ENCODE measurements at places on chromosomes 12 and 14.

DNA sequence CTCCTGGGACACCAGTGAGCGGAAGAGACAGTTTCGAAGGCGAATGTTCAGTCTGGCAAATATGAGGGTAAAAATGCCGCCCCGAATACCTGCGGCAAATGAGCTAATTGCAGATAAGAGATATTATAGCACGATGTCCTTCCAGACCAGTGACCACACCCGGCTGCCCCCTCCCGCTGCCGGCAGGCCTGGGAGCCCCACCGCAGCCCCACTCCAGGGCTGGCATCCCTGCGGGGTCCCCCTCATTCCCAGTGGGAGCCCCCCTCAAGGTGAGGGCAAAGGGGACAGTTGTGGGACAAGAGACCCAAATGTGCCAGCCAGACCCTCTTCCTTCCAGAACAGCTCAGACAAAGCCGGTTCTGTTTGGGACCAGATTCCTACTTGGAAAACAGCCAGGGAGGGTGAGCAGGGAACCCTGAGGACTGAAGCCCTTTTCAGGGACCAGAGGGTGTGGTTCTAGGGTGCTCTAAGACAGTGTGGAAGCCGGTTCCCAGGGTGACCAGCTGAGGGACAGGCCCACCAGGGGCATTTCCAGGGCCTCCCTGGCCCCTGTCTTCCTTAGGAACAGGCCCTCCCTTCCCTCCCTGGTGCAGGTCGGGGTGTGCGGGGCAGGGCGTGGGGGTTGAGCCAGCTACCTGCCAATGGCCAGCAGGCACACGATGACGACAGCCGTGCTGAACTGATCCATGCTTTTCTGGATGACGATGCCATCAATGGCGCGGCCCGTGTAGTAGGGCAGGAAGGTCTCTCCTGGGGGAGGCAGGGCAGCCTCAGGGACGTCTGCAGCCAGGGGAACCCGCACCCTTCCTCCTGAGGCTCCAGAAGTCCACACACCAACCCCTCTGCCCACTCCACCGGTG lies 16.2 kb downstream of the ABCB9 start:
- DNase-seq, result no peak

DNA sequence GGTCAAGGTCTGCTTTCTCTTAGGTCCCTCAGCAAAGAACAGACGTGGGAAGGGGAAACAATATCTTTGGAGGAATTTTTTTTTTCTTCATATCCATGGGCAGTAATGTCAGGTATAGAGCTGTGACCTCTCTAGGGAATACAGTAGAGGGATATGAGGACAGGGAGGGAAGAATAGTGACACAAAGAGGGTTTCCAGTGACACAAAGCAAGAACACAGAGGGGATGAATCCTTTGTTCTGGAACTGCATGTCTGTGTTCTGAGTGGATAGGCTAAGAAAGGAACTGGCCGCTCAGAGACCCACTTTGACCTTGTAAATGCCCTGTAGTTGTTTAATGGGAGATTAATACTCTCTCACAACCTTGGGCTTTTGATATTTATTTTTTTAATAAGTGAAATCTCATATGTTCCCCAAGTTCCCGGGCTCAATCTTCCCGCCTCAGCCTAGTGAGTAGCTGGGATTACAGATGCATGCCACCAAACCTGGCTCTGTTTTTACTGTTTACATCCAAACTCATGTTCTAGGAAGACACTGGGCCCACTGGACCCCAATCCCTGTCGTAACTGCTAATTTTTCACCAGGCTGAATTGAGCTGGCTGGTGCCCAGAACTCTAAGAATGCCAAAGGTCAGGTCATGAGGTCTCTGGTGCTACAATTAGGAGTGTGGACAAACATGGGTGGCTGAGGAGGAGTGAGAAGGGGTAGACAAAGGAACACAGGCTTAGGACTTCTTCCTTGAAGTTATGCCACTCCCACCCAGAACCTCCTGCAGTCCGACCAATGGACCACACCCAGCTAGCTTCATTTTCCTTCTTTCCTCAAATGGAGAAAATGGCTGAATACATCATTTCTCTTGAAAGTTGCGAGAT lies 9.1 kb upstream of the PLEKHH1 start:
- DNase-seq, result no peak

DNA sequence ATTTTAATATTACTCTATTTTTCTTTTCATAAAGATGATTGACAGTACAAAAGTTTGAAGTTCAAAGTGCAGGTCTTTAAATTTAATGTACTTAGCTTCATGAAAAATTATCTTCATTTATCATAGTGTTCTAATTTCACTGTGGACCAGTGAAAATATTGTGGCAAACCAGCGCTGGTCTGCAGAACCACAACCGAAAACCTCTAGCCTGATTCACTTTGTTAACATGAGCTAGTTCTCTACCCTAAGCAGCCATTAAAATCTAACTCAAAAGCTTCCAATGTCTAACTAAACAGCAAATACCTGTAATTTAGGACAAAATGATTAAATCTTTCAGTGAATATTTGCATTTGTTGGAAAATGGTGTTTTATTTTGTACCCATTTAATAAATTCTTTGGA lies 161.1 kb upstream of the TMTC2 start:
- DNase-seq, result no peak

- DNase-seq, result peak; percentile 64
Measured at GRCh38 chr12:112303004-112303403, 79.2 kb downstream of the HECTD4 start.

DNA sequence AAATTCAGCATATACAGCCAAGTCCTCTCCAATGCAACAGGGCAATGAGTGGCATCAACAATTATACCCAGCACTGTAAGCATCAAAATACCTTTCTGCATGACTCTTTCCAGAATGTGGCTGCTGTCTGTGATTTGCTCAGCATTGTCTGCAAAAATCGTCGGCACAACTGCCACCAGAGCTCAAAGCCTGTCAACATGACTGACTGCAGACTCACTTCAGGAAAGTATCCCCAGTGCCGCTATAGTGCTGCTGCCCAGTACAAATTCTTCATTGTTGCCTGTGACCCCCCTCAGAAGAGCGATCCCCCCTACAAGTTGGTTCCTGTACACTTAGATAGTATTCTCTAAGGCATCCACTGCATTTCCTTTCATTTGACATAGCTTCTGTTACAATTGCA lies 735 bp downstream of the RNASE6 start:
- peak; percentile 8 for DNase-seq

DNA sequence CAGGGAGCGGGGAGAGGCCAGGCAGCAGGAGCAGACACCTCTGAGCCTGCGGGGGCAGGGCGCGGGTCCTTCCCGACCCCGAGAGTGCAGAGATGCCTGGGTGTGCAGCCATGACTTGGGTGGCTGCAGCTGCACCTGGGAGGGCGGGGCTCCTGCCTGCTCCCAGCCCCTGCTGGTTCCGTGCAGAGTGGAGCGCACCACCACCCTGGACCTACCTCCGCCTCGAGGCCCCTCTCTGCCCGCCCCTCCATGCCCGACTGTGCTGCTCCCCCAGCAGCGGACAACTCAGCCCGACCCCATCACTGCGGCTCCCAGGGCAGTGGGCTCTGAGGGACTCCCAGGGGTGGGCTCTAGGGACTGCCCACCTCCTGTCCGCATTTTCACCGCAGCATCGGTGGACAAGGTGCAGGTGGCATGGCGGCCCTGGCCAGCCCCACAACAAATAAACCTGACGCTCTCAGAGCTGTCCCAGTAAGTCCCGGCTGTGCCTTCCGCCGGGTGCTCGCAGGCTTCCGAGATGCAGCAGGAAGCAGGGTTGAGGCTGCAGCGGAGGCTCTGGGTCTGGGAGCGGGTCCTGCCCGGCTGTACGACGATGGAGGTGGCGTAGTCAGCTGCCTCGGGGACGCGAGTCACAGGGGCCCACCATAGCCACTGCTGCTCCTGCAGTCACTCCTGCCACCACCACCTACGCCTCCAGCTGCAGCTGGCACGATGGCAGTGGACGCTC lies 392.0 kb upstream of the CCDC196 start:
- DNase-seq, result no peak

DNA sequence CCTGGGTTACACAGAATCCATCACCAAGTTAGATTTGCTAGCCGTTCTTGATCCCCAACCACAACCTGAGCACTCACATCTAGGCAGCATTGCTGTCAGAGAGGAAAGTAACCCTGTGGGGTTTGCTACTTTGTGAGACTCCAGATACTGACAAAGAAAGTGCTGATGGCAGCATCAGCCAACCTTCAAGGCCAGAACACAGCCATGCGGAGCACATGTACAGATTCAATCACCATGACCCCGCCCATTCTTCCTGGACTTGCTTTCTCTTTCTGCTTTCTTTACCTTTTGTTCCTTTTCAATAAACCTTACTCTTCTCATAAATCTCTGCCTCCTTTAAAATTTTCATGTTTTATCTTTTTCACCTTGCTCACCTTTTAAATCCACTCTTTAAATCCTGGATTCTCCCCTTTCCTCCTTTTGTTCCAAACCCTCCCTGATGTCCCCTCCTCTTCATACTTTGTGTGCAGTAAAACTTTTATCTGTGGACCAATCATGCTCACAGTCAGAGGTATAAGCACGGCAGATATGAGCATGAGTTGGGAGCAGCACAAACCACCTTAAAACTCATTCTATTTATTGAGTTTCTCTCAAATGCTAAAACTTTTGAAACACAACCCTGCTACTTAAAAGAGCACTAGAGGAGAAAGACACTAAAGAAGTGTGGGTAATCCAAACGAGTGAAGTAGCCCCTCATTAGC lies 21.9 kb upstream of the CERS5 start:
- DNase-seq, result peak; percentile 61
